ENCODE measurements at places on chromosomes 6 and 20.
A peak's percentile ranks its signal among the peaks of the same experiment; 100 is the strongest.

DNA sequence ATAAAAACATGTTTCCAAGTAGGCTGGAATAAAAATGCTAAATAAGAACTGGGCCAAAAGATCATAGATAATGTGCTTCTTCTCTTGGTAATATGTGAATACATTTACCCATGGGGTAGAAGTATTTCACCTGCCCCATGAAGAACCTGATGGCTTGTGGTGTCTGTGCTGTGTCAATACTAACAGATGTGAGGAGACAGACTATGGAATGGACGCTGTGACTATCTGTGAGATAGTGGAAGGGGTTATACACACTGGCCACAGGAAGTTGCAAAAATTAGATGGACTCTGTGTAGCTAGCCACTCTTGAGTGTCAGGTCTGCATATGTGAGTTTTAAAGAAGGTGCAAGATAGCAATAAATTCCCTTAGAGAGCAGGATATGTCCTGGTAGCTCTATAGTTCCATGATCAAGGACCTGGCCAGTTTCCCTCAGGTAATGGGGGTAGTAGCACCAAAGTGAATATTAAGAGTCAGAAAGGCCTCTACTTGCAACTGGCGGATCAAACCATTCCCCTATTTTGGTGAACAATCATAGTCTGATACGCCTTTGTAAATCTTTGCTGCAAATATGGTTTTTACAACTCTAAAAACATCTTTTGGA is 48.6 kb downstream of the NEDD9 start:
- no peaks in the 10 kb centered on the region for H3K4me1 ChIP-seq
- H3K27me3 ChIP-seq: no peaks in the 10 kb centered on the region
- H3K36me3 ChIP-seq: peaks cover 47% of the 10 kb centered on the region
- no peak overlapping the region for H3K27ac ChIP-seq
- no peak overlapping the region for H3K4me3 ChIP-seq

DNA sequence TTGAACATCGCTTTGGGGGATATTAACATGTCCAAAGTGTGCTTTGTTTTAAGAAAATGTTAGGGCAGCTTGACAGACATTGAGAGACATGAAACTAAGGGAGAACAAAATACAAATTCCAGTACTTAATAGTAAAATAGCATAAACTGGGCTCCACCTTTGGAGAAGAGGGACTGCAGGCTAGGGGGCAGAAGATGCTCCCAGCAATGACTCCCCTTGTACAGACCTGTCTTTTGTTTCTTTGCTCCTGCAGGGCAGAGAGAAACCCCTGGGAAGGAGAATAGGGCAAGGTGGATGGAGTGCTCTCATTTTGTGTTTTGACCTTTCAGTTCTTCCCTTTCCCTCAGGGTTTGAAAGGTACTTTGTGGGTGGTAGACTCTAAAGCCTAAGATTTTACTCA is 115.6 kb upstream of the PLCB4 start:
- no peak overlapping the region for H3K27ac ChIP-seq
- no peaks in the 10 kb centered on the region for H3K27me3 ChIP-seq
- no peaks in the 10 kb centered on the region for H3K36me3 ChIP-seq
- H3K4me1 ChIP-seq: no peaks in the 10 kb centered on the region
- no peak for DNase-seq
- no peak overlapping the region for H3K4me3 ChIP-seq

GRCh38 chr6:98335594-98335993 is 498.8 kb upstream of the POU3F2 start:
- H3K27me3 ChIP-seq: no peaks in the 10 kb centered on the region
- H3K36me3 ChIP-seq: no peaks in the 10 kb centered on the region
- DNase-seq: no peak
- H3K4me3 ChIP-seq: no peak overlapping the region

GRCh38 chr6:15023448-15023847 is 222.4 kb upstream of the JARID2 start:
- H3K27me3 ChIP-seq: peaks cover 5% of the 10 kb centered on the region
- no peaks in the 10 kb centered on the region for H3K36me3 ChIP-seq
- no peak for DNase-seq
- peak overlapping the region; percentile 38 for H3K27ac ChIP-seq
- peaks cover 11% of the 10 kb centered on the region for H3K4me1 ChIP-seq

DNA sequence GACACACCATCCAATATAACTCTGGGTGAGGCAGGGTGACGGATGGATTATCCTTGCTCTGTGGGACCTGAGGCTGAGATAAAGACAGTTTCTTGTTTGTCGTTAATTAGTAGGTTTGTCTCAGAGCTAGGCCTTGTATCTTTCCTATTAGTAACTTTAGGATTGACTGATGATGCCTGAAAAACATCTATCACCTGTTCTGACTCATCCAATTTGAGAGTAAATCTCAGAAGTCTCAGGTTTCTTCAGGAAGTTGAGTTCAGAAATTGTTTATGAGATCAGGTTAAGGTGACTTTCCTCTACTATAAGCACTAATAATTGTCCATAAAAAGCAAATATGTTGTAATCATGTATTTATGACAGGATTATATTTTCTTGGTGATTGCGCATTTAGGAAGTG is 129.5 kb upstream of the SUPT3H start:
- H3K36me3 ChIP-seq: no peaks in the 10 kb centered on the region
- H3K27ac ChIP-seq: no peak overlapping the region
- H3K4me1 ChIP-seq: no peaks in the 10 kb centered on the region
- DNase-seq: no peak

DNA sequence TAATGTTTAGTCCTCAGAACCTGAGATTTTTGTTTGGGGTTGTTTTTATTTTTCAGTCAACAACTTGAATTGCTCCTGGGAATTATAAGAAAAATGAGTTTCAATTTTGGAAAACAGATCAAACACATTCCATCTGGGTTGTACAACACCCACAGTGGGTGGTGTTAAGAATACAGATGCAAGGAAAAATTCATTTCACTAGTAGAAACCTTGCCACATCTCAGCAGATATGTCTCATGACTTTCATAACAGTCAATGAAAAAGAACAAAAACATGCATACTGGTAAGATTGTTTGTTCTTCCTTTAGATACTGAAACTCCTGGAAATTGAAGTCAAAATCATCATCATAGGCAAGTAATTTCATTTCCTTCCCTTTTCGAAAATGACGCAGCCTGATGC is 78.9 kb downstream of the MOXD1 start:
- H3K27me3 ChIP-seq: no peaks in the 10 kb centered on the region
- peaks cover 4% of the 10 kb centered on the region for H3K4me1 ChIP-seq
- H3K4me3 ChIP-seq: no peak overlapping the region
- H3K36me3 ChIP-seq: no peaks in the 10 kb centered on the region

DNA sequence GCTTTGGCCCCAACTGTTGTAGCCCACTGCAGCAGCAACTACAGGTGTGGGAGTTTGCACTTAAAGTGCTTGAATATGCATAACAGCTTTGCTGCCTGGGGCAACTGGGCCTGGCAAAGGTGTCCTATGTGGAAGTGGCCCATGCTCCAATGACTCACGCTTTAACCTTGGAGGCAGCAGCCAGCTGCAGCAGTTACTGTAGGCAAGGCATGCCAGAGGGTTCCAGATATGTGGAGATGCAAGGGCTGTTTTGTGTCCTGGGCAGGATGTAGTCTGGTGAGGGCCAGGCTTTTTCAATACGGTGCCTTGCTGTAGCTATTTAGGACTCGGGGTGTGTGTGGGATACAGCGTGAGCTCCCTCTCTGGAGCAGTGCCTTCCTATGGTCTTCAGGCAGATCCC is 150.3 kb downstream of the NKAIN2 start:
- H3K4me3 ChIP-seq: no peak overlapping the region
- H3K4me1 ChIP-seq: no peaks in the 10 kb centered on the region
- DNase-seq: no peak
- H3K27ac ChIP-seq: no peak overlapping the region
- no peaks in the 10 kb centered on the region for H3K27me3 ChIP-seq

DNA sequence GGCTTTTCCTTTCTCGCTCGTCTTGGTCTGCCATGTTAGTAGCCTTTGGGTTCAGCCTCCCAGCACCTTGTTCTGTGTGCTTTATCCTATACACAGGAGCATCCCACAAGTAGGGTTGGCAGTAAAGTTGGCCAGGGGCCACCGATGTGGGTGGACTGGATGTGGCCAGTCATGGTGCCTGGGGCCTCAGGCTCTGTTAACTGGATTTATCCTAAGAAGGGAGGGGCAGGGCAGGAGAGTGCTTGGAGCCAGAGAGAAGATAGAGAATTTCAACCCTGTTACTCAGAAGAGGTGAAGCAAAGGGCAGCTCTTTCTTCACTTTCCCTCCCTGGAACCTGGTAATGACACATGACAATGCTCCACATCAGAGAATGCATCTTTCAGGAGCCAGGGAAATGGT is 14.1 kb upstream of the SIRPB2 start:
- H3K4me1 ChIP-seq: peaks cover 5% of the 10 kb centered on the region
- no peak overlapping the region for H3K4me3 ChIP-seq
- H3K36me3 ChIP-seq: no peaks in the 10 kb centered on the region
- DNase-seq: no peak

- no peak for DNase-seq
- peaks cover 11% of the 10 kb centered on the region for H3K36me3 ChIP-seq
- no peaks in the 10 kb centered on the region for H3K4me1 ChIP-seq
- peak overlapping the region; percentile 56 for H3K27ac ChIP-seq
- no peak overlapping the region for H3K4me3 ChIP-seq
Measured at GRCh38 chr6:110226261-110226660, 46.0 kb downstream of the CDC40 start.

DNA sequence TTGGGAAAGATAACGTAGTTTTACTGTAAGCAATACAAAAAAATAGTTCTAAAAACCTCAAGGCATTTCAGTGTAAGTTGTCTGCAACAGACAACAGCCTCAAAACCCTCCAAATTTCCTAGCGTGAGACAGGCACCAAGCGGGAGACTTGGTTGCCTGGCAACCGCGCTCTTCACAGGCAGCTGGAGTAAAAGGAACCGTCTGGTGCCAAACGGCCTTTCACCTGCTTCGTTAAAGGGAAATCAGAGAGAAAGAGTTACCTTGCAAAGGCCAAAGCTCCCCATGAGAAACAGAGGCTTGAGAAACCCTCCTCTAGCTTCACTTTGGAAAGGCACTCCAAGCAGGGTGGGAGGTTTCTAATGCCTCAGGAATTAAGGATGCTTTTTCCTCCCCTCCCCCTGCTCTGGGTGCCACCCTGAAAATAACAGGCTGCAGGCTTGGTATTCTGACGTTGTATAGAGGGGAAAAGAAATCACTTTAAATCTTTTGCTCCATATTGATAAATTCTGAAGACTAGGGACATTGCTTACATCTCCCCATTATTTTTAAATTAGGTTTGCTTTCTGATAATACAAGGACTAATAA is 129.7 kb upstream of the UFL1 start:
- peaks cover 1% of the 10 kb centered on the region for H3K27me3 ChIP-seq
- H3K4me3 ChIP-seq: no peak overlapping the region
- H3K36me3 ChIP-seq: no peaks in the 10 kb centered on the region

GRCh38 chr20:916125-916799 is at the start of gene ANGPT4:
Gene ANGPT4, minus strand, starts transcription at chr20:916334. Its CDS starts 120 bp downstream, at chr20:916214.
- H3K4me3 ChIP-seq: no peak within 1 kb of the TSS
- H3K36me3 ChIP-seq: no peaks in the 10 kb centered on the region
- H3K4me1 ChIP-seq: peaks cover 6% of the 10 kb centered on the region

- H3K27ac ChIP-seq: no peak overlapping the region
- no peaks in the 10 kb centered on the region for H3K4me1 ChIP-seq
Measured at GRCh38 chr20:59977086-59977485, 18.9 kb downstream of the CDH26 start.

DNA sequence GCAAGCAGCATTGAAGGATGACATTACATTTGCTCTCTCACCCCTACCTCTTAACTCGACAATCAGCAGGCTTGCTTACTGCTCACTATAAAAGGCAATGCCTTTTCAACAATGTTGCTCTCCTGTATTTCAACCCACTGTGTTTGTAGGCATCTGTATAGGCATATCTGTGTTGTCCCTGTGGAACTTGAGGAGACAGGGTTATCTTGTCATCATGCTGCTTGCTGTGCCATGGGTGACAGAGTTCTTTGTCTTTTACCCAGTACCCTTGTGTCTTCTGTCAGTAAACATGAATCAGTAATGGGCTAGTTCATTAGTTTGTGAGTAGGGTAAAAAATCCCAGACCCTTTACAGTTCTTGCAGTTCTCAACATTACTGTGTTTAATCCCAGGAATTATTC is 25.2 kb downstream of the PHF3 start:
- no peak for DNase-seq
- H3K36me3 ChIP-seq: peaks cover 5% of the 10 kb centered on the region
- H3K4me3 ChIP-seq: no peak overlapping the region
- no peaks in the 10 kb centered on the region for H3K27me3 ChIP-seq
- peaks cover 53% of the 10 kb centered on the region for H3K4me1 ChIP-seq

GRCh38 chr6:33375143-33375671 is 16.4 kb upstream of the KIFC1 start:
- no peak overlapping the region for H3K4me3 ChIP-seq
- no peak overlapping the region for H3K27ac ChIP-seq
- DNase-seq: no peak
- no peaks in the 10 kb centered on the region for H3K27me3 ChIP-seq
- H3K4me1 ChIP-seq: peaks cover 2% of the 10 kb centered on the region

DNA sequence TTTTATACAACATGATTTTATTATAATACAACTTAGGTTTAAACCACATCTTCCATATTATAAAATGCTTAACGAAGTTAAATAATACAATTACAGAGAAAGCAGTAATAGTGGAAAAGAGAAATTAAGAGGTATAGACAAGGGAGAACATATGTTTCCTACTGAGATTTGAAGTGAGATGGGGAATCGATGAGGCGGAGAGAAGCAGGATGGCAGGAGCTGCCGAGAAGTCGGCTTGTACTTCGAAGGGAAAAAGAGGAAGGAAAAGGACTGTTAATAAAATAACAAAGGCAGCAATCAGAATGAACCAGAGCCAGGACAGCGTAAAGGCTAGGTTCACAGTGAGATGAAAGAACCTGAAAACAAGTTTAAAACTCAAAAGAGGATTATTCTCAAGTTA is 15.4 kb downstream of the FBXL4 start:
- H3K4me1 ChIP-seq: peaks cover 32% of the 10 kb centered on the region
- peaks cover 20% of the 10 kb centered on the region for H3K36me3 ChIP-seq
- H3K27me3 ChIP-seq: no peaks in the 10 kb centered on the region
- no peak for DNase-seq
- no peak overlapping the region for H3K27ac ChIP-seq
- H3K4me3 ChIP-seq: peak overlapping the region; percentile 6

- H3K36me3 ChIP-seq: peaks cover 2% of the 10 kb centered on the region
- H3K4me3 ChIP-seq: no peak overlapping the region
- no peak for DNase-seq
- peaks cover 3% of the 10 kb centered on the region for H3K27me3 ChIP-seq
- no peak overlapping the region for H3K27ac ChIP-seq
Measured at GRCh38 chr6:154611241-154611640, 100.8 kb upstream of the CNKSR3 start.

- DNase-seq: no peak
- peaks cover 20% of the 10 kb centered on the region for H3K27me3 ChIP-seq
- H3K36me3 ChIP-seq: no peaks in the 10 kb centered on the region
- peaks cover 14% of the 10 kb centered on the region for H3K4me1 ChIP-seq
- H3K4me3 ChIP-seq: no peak overlapping the region
Measured at GRCh38 chr20:51611625-51611890, 69.0 kb upstream of the NFATC2 start.

DNA sequence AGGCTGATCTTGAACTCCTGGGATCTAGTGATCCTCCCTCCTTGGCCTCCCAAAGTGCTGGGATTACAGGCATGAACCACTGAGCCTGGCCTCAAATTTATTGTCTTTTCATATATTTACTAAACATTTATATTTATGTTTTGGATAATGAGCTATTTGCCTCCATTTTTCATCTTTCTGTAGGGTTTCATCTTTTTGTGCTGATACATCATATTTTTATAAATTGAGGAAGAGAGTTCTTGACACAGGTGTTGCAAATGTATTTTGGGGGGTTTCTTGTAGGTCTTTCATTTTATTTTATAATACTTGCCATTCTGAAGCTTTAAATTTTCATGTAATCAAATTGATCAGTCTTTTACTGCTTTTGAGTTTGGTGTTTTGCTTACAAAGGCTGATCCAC is 72.4 kb downstream of the L3MBTL3 start:
- no peak overlapping the region for H3K4me3 ChIP-seq
- H3K27ac ChIP-seq: no peak overlapping the region
- H3K36me3 ChIP-seq: peaks cover 44% of the 10 kb centered on the region
- DNase-seq: no peak

Measured in memory B cell (primary cell).